ENCODE measurements at places on chromosomes 16 and 17. TPM values are rescaled to one million over a fixed set of nuclear protein-coding genes. Genes with fewer than 3 reads are reported as not detected.

- peak; percentile 16 for DNase-seq
These were observed 51.5 kb downstream of the MPRIP start for GRCh38 chr17:17093764-17094163.

Gene UTS2R
- 0.60 TPM for total RNA-seq

DNA sequence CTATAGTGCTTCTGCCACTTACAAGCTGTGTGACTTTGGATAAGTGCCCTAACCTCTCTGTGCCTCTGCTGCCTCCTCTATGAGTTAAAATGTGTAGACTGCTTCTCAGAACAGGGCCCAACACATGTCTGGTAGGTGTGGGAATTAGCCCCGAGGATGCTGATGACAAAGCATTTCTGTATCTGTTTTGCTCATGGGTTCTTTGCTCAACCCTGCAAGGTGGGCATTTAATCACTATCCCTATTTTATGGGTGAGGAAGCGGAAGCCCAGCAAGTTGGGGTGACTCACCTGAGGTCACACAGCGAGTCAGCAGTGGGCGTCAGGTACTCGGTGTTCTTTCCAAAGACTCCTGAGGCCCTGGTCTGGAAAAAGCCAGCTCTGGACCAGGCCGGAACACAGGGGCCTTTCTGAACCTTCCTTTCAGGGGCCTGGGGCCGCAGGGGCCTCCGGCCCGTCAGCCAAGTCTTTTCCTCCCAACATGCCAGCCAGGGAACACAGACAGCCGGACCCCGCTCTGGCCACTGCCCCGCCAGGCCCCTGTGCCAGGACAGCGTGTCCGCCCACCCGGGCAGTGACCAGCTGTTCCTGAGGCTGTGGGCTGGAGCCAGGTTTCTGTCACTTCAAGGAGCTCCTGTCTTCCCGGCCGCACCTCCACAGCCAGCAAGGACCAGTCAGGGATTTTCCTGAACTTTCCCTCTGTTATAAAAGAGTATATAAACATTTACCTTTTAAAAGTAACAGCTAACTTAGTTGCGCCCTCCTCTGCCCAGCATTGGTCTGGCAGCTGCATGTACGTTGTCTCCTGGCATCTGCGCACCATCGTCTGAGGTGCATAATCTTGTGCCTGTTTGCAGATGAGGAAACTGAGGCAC lies 62.5 kb downstream of the SREBF1 start:
- no peak for DNase-seq

Gene BICDL2
- 0.34 TPM for total RNA-seq

GRCh38 chr17:55433629-55434422 lies 12.2 kb upstream of the MMD start:
- DNase-seq = no peak

Gene CHST5
- total RNA-seq = 0.20 TPM

GRCh38 chr17:13265311-13265710 lies 247.5 kb upstream of the ELAC2 start:
- DNase-seq = no peak

Data from spleen (tissue), 13 donors.